OCI-LY7 (cell line): ENCODE measurements at places on chromosomes 6 and 20. TPM values are rescaled to one million over a fixed set of nuclear protein-coding genes. Genes with fewer than 3 reads are reported as not detected.

- no peak for DNase-seq
Measured at GRCh38 chr6:6837541-6838080, 249.1 kb downstream of the LY86 start.

- peak; percentile 42 for DNase-seq
Measured at GRCh38 chr6:31070711-31071197, 41.6 kb downstream of the C6orf15 start.

DNA sequence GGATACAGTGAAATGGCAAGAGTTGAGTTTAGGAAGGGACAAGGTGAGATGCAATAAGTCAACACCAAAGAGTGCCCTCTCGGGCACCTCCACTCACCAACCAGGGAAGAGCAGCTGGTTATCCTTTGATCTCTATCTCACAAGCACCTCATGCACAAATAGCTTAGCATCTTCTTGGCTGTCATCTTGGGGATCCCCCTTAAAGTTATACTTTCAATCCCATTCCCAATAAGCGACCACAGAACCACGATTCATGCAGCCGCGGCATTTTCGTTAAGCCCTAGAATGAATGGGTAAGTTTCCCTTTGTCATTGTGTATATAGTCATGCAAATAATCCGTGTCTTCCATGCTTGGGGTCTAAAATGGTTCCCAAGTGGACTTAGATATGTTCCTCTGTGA, 73.5 kb downstream of the ADTRP start:
- no peak for DNase-seq

Gene GPX5
- total RNA-seq: not detected in 2 replicates

Gene EYS
- total RNA-seq: not detected in 2 replicates

Gene PLAGL1
- total RNA-seq: 1.7 and 2.3 TPM in 2 replicates

Gene MYT1
- total RNA-seq: 0.30 and 0.95 TPM in 2 replicates
